ENCODE measurements at places on chromosomes 7 and 10.

GRCh38 chr7:151342102-151342646 lies 562 bp downstream of the NUB1 start:
- DNase-seq, result no peak

GRCh38 chr10:98748298-98748697 lies 301.6 kb upstream of the HPS1 start:
- DNase-seq, result peak; percentile 3

DNA sequence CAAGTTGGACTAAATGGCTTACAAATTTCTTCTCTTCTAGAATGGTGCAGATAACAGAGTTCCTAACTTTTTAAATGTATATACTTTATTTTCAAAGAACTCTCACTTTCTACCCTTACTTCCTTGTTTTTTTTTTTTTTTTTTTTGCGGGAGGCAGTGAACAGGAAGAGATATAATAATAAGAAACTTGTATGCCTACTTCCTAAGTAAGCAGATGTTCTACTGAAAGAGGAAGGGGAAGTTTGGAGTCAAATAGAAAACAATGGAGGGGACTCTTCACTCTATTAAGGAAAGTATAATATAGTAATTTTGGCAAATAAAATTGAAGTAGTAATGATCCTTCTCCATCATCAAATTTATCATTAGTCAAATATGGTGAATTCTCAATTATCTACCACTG lies 754.0 kb downstream of the KCNMA1 start:
- DNase-seq, result no peak

DNA sequence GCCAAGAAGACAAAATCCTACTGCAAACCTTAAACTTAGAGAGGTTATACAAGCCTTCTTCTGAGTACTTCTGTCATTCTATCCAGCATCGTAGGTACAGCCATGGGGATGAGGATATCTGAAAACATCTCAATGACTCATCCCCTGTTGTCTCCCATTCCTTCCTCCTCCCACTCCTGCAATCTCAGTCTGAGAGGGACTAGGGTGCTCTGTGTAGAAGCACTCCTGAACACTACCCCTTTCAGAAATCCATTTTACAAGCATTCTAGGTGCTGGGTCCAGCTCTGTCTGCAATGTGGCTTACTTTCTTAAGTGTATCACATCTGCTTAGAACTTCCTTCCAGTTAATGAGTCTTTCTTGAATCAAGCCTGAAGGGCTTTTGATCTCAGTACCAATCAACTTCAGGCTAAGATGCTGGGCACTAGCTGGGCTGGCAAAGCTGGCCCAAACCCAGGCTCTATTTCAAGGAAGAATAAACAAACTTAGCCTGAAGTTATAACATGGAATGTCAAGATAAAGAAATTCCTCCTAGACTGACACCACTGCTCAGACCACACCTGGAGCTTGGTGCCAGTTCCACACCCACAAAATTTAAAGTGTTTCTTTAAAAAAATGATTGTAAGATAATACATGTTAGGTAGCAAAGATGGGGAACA lies 270.3 kb upstream of the AOAH start:
- no peak for DNase-seq

GRCh38 chr7:136857573-136857972 lies 10.9 kb upstream of the CHRM2 start:
- DNase-seq, result no peak

- DNase-seq, result no peak
Measured at GRCh38 chr7:139999516-139999915, 63.2 kb downstream of the PARP12 start.

- no peak for DNase-seq
Measured at GRCh38 chr10:105237685-105238084, 596.6 kb downstream of the SORCS3 start.

GRCh38 chr10:102358712-102359382 lies 36.7 kb upstream of the NFKB2 start:
- no peak for DNase-seq

DNA sequence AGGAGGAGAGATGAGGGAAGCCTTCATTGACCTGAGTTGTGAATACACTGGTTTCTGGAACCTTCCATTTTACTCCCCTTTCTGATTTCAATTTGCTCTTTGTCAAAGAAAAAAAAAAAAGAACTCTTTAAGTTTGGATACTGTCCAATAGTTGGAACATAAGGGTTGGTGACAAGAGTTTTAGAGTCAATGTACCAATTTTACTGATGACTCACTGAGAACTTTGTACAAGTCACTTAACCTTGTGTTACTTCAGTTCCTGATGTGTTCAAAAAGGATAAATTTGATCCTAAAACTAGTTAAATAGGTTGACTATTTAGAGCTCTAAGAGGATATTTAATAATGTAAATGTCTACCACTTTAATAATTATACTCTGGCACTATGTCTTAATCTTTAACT lies 4.1 kb upstream of the CDK14 start:
- no peak for DNase-seq

DNA sequence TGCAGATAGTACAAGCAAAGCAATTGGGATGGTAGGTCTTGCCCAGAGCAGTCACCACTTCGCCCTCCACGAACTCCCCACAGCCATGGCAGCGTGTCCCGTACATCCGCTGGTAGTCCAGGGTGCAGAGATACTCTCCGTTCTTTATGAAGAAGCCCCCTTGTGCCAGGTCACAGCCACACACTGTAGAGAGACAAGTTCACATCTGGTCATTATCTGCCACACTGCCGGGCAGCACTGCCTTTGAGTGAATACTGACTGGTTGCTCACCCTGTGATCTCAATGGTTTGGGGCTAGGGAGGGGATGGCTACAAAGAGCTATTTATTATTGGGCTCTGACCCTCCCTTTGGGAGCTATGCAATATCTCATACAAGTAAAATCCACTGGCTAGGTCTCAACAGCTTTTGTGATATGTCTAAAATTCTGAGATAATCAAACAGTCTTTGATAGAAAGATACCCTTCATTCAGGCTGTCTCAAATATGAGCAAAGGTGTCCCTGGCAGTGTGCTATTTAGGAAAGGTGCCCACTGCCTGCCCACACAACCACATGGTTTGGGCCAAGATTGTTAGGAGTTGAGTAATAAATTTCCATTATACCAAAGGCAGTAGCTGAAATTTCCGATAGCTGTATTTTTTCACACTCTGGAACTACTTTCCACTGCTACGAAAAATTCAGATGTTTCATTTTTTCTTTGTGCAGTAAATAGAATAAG lies 82.5 kb downstream of the ABLIM1 start:
- no peak for DNase-seq

DNA sequence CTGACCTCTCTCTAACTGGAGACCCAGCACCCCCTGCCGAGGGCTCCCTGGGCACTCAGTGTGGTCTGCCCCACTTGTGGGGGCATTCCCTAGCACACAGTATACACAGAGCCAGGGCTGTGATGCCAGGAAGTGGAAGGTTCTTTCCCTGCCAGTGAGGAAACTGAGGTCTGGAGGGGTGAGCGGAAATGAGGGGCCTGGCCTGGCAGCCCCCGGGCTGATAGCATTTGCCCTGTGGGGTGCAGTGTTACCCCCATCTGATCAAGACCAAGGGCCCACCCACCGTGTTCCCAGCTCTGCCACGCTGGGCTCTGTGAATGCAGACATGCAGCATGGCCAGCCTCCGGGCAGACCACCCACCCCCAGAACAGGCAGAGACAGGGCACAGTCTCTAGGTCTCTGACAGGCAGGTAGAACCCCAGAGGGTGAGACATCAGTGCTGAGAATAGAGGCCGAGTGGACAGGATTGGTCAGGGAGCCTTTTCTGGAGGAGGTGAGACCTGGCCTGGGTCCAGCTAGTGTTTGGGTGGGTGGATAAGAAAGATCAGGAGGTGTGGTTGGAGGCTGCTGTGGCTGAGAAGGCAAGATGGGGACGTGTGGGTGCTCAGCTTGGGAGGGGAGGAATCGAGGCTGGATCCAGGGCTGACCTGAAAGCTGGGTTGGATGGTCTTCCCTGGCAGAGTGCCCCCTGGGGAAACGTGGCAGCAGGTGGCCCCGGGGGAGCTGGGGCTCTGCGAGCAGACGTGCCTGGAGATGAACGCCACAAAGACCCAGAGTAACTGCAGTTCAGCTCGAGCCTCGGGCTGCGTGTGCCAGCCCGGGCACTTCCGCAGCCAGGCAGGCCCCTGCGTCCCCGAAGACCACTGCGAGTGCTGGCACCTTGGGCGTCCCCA lies 10.8 kb upstream of the ZNF862 start:
- DNase-seq, result no peak

DNA sequence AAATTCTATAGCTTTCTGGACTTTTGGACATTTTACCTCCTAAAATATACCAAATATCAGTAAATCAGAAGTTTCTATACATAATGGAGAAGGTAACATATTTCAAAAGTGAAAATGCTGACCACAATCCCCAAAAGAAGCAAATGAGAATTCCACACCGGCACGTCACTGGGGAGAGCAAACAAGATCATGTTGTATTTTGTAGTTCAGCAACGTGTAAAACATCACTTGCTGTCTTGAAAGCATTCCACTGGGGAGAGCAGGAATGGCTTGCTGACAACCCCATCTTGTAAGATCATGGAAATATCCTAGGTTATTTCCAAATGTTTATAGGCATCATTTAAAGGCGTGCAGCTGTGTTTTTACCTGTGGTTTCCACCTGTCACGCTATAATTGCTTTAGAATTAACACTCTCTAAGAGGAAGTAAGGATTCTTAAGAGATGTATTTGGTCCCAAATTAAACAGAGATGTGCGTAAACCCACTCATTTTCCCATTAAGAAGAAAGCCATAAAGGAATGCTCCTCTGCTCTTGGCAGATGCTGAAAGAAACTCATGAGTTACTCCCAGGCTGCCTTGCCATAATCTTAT lies 397.1 kb upstream of the POT1 start:
- DNase-seq, result no peak

- DNase-seq, result no peak
Measured at GRCh38 chr7:45085619-45086200, 3.1 kb downstream of the NACAD start.

DNA sequence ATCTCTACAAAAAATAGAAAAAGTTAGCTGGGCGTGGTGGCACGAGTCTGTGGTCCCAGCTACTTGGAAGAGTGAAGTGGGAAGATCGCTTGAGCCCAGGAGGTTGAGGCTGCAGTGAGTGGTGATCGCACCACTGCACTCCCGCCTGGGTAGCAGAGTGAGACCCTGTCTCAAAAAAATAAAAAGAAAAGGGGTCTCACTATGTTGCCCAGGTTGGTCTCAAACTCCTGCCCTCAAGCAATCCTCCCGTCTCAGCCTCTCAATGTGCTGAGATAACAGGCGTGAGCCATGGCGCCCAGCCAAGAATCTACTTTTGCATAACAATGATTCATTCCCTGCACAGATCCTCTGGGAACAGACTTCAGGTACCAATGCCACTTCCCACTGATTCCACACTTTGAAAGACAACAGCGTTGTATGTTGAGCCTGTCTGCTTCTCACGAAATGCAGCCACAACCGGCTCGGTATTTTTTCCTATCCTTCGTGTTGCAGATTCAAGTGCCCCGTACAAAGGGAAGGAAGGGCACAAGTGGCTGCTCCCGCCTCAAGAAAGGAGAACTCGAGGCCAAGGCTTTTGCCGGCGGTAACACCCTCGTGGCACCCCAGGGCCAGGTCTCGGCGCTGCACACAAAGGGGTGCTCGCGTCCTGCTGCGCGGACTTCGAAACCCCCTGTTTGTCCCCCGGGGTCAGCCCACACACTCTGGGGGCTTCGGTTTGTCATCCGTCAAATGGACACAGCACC lies 745 bp downstream of the DAGLB start:
- DNase-seq, result peak; percentile 66

GRCh38 chr7:29878081-29878688 lies 71.9 kb downstream of the WIPF3 start:
- no peak for DNase-seq

GRCh38 chr10:31962826-31963588 lies 34.4 kb upstream of the ARHGAP12 start:
- DNase-seq, result no peak

- no peak for DNase-seq
Measured at GRCh38 chr7:91228927-91229558, 35.2 kb upstream of the FZD1 start.

GRCh38 chr10:132578287-132578951 lies 40.8 kb downstream of the INPP5A start:
- DNase-seq, result no peak

DNA sequence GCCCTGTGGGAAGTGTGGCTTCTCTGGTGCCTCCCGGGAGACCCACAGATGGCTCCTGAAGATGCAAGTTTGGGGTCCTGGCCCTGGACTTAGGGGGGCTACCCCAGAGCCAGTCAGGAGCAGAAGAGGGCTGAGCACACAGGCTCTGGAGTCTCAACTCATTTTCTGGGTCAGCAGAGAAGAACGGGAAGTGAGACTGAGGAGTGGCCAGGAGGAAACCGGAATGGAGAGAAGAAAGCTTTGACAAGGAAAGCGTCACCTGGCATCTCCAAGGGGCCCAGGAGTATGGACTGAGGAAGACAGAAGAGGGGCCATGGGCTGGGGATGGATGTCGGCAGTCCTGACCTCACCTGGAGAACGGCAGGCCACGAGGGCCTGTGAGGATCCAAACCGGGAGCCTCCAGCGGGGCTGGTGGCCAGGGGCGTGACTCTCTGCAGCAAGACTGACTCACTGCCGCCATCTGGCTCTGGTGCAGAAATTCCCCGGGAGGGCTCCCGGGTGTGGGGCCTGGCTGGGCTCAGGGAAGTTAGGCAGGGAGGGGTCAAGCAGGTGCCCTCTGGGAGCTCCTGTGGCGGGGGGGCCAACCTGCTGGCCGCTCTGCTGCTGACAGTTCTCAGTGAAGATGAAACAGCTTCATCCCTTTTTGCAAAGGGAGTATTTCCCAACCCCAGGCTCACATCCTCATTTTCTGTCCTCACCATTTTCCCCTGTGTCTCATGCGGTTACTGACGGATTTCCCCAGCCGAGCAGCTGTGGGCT lies 23.6 kb downstream of the DAGLB start:
- DNase-seq, result peak; percentile 58

GRCh38 chr7:140568021-140568813 lies 72.4 kb downstream of the DENND2A start:
- no peak for DNase-seq

DNA sequence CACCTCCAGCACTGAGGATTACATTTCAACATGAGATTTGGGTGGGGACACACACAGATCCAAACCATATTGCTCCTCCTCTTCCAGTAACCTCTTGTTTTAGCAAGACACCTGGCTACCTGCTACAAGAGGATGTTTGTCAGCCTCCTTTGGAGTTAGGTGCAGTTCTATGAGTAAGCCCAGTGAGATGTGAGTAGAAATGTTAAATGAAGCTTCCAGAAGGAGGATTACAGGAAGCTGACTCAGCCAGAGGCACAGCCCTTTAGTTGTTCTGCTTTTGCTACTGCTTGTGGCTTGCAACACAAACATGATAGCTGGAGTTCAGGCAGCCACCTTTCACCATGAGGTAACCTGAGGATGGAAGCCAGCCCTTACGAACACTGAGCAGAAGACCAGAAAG lies 382.7 kb upstream of the RNF32 start:
- DNase-seq, result no peak

GRCh38 chr7:29900745-29901144 lies 88.9 kb downstream of the SCRN1 start:
- DNase-seq, result no peak

GRCh38 chr7:131604841-131605279 lies 48.4 kb upstream of the PODXL start:
- DNase-seq, result peak; percentile 63

GRCh38 chr7:38054199-38054598 lies 123.8 kb upstream of the STARD3NL start:
- DNase-seq, result no peak

GRCh38 chr7:114790521-114790920 lies 131.4 kb upstream of the MDFIC start:
- DNase-seq, result no peak

Data from Ammon's horn (tissue), 1 donor.